Nucleus accumbens (tissue), 56 donors: ENCODE measurements at places on chromosomes 1 and 21.

DNA sequence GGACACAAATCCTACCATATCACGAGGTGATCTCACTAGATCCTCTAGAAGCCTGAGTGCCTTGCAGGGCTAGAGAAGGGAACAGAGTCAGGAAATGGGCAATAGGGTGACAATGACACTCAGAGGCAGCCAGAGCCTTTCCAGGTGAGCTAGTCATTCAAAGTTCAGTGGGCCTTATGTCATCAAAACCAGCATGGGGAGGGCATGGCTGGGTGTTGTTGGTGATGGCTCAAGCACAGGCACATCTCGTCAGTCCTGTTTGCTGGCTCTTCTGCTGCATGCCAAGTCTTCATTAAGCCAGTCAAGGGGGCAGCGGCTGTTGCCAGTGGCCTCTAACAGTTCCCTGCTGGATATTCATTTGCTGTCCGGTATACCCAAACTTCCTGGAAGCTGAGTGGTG is 99.6 kb upstream of the USP24 start:
- no peak for DNase-seq

GRCh38 chr1:221117548-221117951 is 238.3 kb downstream of the HLX start:
- DNase-seq = no peak

DNA sequence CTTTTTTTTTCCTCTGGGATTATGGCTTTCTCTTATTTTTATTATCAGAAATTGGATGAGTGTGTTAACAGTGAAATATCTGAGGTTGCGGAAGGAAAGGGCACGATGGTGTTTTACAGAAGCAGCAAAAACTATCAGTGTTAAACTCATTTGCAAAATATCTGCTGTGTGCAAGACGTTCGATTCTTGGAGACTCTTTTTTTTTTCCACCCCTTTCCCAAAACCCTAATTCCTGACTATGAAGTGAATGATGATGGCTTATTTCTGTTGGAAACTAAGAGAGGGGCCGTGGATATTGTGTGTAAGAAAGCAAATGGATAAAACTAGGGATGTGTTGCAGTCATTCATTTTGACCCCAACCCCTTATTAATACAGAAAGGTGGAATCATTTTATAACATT is 677 bp downstream of the NCAM2 start:
- DNase-seq = no peak

- no peak for DNase-seq
Observed at GRCh38 chr1:116417678-116418077, 44.6 kb downstream of the ATP1A1 start.

- no peak for DNase-seq
Observed at GRCh38 chr1:167739752-167740151, 18.0 kb downstream of the MPZL1 start.

DNA sequence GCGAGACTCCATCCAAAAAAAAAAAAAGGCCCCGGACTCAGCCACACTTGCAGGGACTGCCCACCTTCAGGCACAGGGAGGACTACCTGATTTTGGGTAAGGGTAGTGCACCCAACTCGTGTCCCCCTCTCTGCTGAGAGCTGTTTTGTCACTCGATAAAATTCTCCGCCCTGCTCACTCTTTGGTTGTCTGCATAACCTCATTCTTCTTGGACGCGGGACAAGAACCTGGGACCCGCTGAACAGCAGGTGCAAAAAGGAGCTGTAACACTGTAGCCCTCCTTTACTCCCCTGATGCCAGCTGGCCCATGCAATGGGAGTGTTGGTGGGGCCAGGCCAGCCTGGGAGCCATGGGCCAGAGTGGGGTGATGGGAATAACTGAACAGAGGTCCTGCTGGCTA is 10.6 kb downstream of the S100B start:
- no peak for DNase-seq

DNA sequence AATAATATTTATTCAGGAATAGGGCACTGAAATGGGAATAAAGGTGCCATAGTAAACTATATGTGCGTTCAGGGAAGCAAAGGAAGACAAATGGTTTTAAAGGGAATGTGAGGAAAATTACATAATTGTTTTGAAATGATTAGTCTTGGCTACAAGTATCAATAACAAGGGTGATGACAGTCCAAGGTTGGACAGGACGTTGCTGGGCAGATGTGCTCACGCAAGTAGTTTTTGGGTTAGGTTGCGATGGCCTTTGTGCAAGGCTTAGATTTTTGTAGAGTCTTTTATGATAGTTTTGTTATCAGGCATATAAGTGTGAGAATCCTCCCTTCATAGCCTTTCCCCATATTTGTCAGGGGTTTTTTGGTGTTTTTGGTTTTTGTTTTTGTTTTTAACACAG is 57.0 kb downstream of the SPATA6 start:
- no peak for DNase-seq

DNA sequence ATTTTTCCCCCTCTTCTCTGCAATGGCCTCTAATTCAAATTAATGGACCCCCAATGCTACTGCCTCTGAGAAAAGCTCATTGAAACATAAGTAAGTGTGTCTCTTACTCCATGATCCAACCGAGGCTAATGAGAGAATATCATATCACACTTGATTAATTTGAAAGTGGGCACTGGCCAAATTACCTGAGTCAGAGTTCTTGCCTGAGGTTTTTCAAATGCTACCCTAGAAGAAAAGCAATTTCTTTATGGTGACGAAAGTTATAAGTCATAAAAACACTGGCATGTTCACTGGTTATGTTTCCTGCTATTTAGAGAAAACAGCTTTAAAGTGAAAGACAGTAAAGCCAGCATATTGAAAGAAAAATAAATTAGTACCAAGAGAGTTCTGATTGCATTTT is 368.8 kb upstream of the TMPRSS15 start:
- no peak for DNase-seq

GRCh38 chr1:82785268-82785790 is 984.6 kb downstream of the ADGRL2 start:
- DNase-seq = no peak
